ENCODE measurements at places on chromosomes 5 and 9.

DNA sequence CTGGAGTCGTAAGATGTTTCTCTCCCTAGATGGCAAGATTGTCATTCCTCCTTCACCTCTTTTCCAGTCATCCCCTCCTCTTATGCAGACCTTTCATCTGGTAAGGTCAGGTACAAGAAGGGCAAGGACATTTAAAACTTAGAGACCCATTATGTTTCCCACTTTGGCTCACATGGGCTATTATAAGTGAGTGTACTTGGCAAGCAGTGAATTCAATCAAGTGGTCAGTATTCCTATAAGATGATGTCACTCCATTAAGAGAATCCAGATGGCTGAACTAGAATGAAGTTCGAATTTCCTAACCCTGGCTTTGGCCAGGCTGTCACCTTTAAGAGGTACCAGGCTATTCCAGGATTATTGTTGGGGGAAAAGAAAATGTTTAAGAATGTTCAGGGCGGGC lies 32.2 kb downstream of the ZNF131 start:
- DNase-seq, result peak; percentile 8

DNA sequence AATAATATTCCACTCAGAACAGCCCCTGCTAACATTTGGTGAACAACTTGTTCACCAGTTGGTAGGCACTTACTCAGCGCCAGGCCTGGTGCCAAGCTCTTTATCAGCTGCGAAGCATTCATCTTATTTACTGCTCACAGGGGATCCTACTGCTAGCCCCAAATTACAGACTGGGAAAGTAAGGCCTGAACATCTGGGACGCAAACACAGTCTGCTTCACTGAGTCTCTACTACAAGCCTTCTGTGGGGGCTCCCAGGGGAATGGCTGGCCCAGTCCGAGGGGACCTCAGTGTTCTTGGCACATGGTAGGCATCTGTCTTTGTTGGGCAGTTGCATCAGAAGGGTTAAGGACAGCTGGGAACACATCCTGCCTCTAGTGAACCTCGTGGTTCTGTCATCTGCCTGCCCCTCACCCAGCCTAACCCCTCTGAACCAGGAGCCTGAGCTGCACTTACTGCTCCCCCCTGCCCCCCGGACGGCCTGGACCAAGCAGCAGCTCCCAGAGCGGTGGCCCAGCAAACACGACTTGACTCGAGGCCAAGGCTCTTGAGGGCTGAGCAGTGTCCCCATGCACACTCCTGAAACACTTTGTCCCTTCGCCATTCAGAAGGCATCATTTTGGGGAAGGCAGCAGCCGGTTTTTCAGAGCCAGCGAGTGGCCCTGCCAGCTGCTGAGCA lies at the start of gene PHYHD1:
TSS of gene PHYHD1 (plus strand) at position 602 of the 678 bp plus-strand sequence. CDS start 1,342 bp downstream, outside the sequence.
- DNase-seq, result no peak

GRCh38 chr9:132597073-132597775 lies 14.8 kb downstream of the BARHL1 start:
- DNase-seq, result no peak

DNA sequence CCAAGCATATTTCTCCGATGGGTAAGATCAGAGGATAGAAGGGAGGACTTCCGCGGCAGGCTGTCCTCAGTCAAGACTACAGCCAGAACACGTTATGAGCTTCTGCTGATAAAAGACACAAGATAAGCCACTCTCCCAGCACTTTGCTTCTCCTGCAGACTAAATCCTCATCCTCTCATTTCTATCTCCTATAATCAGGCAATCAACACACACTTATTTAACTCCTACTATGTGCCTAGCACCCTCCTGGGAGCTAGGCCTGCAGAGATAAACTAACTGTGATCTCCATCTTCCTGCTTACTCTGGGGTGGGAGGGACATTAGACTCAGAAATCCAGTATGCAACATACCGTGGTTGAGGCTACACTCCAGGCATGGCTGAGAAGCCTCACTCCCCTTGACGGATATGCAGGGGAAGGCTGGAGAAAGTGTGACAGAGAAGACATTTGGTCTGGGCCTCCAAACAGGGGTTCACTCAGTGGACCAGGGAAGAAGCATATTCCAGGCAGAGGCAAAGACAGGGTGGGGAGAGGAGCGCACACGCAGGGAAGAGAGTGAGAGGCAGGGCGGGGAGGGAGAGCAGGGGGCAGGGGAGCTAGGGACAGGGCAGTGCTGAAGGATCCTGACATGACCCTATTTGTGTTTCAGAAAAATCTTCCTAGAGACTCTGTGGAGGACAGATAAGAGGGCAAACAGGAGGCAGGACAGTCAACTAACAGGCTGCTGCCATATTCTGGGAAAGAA lies 274.1 kb downstream of the DENND1A start:
- DNase-seq, result no peak

- no peak for DNase-seq
These were observed 38.9 kb upstream of the SLIT3 start for GRCh38 chr5:169339869-169340268.

GRCh38 chr5:33228149-33228548 lies 212.6 kb upstream of the TARS1 start:
- DNase-seq, result no peak

DNA sequence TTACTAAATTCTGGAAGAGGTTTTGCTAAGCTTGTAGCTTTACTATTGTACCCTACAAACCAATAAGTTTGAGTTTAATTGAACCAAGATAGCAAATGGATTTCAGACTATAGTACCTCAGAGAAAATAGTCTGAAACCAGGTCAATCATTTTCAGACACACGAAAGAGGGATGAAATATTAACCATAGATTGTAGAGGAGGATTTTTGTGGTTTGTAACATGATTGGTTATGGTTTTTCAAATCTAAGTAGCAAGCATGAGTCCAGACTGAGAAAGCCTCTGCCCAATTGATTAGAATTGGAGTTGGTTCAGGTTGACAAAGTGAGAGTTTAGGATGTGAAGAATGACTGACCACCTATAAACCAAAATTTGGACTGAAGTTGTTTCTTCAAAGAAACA lies 562.7 kb upstream of the DMAC1 start:
- DNase-seq, result no peak

GRCh38 chr9:117887383-117887782 lies 183.2 kb downstream of the TLR4 start:
- DNase-seq, result no peak

DNA sequence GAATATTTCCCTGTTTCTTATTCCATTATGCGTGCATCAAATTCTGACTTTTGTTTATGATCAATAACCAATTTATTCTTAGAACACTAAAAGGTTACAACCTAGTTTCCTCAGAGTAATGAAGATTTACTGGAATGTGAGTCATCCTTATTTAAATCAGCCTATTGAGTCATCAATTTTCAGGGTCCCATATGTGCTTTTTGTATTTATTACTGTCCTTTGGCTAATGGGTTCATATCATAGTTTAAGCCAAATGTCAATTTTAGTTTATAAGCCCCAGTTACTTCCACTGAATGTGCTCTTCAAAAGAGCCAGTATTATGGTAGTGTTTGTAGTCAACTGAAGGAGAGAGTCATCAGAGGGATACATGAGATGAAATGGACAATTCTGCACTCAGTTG lies 359.2 kb downstream of the PRR16 start:
- DNase-seq, result no peak

- DNase-seq, result no peak
These were observed 34.4 kb downstream of the FAM240B start for GRCh38 chr9:38685535-38685934.

GRCh38 chr5:98111686-98112085 lies 661.8 kb upstream of the RGMB start:
- no peak for DNase-seq

Measured in fibroblast of skin of left biceps (primary cell).